AG09319 (cell line): ENCODE measurements at places on chromosomes 16 and 17.
A peak's percentile ranks its signal among the peaks of the same experiment; 100 is the strongest.

DNA sequence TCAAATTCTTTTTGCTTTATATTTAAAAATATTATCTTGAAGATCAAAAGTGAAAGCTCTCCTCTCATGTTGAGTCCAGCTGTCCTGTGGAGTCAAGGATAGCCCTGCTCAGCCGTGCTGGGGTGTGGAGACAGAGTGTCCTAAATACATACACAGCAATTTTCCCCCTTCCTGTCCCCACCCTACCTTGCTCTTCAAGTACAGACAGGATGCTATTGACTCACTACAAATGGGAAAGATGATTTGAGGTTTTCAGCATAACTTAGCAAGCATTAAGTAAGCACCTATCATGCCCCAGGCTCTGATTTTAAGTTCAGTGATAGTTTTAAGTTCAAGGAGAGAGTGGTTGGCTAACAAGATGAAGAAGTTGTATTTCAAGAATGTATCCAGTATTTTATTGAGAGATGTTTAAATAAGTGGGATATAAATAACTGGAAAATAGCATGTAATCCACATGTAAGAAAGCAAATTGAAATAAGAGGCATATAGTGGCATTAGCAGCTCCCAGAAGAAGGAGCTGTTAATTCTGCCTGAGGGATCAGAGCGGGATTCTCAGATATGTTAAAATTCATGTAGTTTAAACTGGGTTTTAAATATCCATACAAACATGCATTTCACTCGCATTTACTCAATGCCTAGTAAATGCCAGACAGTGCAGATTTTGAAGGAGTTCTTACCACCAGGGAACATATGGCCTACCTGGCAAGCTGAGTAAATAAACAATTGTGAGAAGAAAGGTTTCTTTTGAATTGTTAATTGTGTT lies 183.5 kb upstream of the ANKFN1 start:
- DNase-seq, result no peak

DNA sequence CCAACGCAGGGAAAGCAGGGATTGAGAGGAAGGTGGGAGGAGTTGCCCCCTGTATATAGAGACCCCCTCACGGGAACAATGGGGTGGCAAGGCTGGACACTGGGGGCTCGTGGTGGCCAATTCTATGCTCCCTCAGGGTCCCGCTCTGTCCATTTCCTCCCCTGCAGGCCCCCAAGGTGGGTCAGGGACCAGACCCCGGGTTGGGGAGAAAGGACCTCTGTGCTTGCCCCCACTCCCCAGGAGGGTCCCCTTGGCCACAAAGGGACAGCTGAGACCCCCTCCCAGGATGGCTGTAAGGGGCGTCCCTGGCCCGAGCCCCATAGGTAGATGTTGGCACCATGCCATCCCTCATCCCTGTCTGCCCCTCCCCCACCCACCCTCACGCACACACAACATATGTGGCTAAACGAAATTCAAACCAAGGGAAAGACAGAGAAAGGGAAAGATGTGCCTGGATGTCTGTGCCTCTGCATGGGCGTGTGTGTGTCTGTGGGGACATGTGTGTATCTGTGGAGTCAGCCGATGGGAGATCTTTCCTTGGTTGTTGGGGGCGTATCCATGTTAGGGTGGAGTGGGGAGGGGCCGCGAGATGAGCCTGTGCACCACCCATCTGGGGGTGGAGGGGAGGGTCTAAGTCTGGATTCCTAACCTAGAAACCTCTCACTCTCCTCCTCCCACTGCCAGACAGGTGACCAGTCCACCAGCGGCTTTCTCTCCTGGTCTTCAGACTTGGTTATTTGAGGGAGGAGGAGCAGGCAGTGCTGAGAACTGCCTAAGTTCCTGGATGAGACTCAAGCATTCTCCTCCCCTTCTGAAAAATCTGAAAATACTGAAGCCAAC lies 642 bp upstream of the NEUROD2 start:
- no peak for DNase-seq

GRCh38 chr16:82995924-82996441 lies 369.2 kb downstream of the CDH13 start:
- peak; percentile 44 for DNase-seq

- DNase-seq, result no peak
These were observed 7.5 kb downstream of the BTBD17 start for GRCh38 chr17:74354123-74354522.

- DNase-seq, result no peak
These were observed 123.8 kb downstream of the GOSR1 start for GRCh38 chr17:30600830-30601494.

DNA sequence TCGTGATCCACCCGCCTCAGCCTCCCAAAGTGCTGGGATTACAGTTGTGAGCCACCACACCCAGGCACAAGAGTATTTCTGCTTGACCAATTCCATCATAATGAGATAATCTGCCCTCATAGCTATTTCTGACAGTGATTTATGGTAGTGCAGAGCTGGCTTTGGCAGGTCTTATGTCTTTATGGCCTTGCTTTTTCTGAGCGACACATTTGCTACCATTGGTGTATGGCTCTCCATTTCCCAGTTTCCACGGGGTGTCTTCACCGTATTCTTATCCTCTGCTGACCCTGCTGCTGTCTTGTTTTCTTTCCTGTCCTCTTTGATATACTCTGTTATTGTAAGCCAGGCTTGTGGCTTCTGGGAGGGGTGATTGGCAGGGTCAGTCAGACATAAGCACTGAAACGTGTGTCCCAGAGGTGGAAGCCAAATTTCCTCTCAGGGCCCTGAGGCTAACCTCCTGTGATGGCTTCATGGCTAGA lies 161.1 kb upstream of the TBX2 start:
- no peak for DNase-seq

GRCh38 chr17:71530248-71530647 lies 590.6 kb upstream of the SOX9 start:
- DNase-seq, result no peak

GRCh38 chr17:17103160-17103559 lies 60.9 kb downstream of the MPRIP start:
- DNase-seq, result no peak

GRCh38 chr17:43212641-43213490 lies 1.2 kb downstream of the TMEM106A start:
- no peak for DNase-seq

DNA sequence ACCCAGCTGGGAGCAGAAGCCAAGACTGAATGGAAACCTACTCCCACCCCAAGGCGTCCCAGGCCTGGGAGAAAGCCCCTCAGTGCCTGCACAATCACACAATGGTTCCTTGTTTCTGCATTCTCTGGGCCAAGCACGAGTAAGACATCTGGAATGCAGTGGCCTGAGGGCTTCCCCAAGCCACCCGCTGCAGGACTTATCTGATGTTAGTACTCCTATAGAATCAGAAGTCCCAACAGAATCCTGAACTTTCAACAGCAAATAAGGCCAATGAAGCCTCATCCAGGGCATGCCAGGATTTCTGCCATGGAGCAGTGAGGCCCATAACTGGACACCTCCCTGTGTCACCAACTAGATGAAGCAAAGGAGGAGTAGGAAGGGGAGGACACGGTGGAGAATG lies 28.6 kb downstream of the MYO18A start:
- DNase-seq, result no peak

DNA sequence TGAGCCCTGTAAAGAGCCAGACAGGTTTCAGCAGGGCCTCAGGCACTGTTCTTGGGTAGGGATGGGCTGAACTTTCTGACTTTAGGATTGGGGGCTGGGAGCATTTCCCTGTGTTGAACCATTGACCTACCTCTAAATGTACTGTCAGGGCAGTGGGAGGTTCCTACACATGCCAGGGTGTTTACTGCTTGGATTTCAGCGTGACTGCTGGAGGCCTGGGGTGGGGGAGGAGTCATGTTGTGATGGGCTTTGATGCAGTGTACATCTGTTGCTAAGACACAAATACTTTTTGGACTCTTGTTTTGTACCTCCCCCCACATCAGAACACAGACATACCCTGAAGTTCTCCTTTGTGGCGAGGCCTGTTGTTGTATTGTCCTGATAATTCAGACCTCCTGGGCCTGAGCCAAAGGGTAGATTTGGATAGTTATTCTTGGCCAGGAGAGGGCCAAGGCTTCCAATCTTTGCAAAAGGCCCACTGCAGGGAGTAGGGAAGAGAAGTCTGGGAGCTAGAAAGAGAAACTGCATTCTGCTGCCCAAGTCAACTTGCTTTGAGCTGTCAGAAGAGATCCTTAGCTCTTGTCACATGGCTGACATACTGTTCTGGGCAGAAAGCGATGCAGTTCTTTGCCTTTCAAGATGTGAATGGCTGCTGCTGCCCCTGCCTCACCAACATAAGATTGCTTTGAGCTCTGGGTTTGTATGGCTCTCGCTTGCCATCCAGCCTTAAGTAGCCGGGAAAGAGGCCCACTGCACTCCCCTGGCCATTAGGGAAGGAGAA lies 3.7 kb downstream of the NFE2L1 start:
- peak; percentile 84 for DNase-seq

- no peak for DNase-seq
These were observed 482 bp upstream of the SSH2 start for GRCh38 chr17:29930409-29931010.
